ENCODE measurements at places on chromosomes 2 and 18.

- peak; percentile 7 for DNase-seq
These were observed 106.7 kb downstream of the XRCC5 start for GRCh38 chr2:216215658-216216390.

GRCh38 chr2:157150747-157151146 is 106.8 kb upstream of the GALNT5 start:
- no peak for DNase-seq

GRCh38 chr18:31072175-31072574 is 29.6 kb upstream of the DSC3 start:
- no peak for DNase-seq

- no peak for DNase-seq
These were observed 82.0 kb downstream of the WDPCP start for GRCh38 chr2:63506320-63506719.

DNA sequence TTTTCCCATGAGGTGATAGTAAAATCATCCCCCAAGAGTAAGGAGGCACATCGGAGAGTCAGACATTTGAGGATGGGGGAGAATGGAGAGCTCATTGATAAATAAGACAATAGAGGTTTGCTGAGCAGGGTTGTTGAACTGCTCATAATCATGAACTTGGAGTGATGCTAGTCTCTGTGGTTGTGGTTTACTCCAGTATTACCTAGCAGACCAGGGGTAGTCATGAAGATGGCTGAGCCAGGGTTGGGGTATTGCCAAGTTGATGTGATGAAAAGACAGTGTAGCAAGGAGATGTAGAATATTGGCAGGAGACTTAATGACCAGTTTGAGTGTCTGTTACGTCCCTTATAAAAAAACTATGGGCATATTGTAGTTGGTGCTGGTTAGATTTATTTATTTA is 25.4 kb downstream of the CYBRD1 start:
- DNase-seq, result no peak

GRCh38 chr2:39593439-39594393 is 72.0 kb upstream of the TMEM178A start:
- DNase-seq, result peak; percentile 4

- DNase-seq, result no peak
These were observed 193.2 kb downstream of the NDUFA10 start for GRCh38 chr2:239831861-239832489.

GRCh38 chr2:83705146-83705545 is 753.9 kb downstream of the SUCLG1 start:
- DNase-seq, result no peak

GRCh38 chr2:8984157-8984556 is 19.3 kb downstream of the MBOAT2 start:
- DNase-seq, result no peak

- no peak for DNase-seq
These were observed 5.8 kb downstream of the PSD4 start for GRCh38 chr2:113179446-113180045.
